ENCODE measurements at places on chromosomes 16 and 17.

- no peak for DNase-seq
Measured at GRCh38 chr17:52106072-52106471, 52.4 kb downstream of the CA10 start.

DNA sequence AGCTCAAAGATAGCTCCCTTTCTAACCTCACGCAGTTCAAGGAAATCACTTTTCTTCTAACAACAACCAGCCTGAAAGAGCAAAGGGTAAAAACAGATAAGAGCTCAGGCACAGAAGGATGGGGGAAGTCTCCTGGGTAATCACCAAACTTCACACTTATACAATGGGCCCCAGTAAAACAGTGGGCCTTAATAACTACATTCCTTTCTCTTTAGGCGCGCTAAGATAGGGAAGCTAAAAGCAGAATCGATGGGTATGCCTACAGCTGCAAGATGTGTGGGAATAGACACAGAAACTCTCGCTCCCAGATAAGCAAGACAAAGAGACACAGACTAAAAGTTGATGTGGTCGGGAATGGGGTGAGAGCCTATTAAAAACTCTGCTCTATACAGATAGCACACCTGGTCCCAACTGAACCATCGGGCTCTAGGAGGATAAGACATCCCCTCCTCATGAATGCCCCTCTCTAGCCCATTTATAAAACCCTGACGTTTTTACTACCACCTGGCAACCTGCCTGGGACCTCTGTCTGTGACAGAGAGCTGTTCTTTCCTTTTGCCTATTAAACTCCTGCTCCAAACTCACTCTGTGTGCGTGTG is 826 bp downstream of the LYZL6 start:
- DNase-seq, result no peak

DNA sequence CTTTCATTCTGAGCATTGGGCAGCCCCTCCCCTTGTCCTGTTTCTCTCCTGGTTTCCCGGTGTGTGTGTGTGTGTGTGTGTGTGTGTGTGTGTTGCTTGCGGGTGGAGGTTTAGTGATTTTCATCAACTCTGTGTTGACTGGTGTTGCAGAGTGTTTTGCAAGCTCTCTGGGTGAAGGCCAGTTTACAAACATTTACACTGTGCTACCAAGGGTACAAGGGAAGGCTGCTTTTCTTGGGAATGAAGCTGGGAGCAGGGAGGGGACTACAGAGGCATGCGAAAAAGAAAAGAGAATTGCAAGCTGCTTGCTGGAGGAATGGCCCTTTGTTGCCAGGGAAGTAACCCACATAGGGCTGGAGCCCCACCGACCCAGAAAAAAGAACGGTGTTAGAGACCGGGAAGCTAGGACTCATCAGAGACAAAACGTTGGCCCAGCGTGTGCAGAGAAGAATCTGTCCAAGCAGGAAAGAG is 29.6 kb downstream of the HS3ST3B1 start:
- DNase-seq, result no peak

- DNase-seq, result no peak
Measured at GRCh38 chr17:43891851-43892646, 15.3 kb downstream of the MPP2 start.

- DNase-seq, result no peak
Measured at GRCh38 chr16:29909391-29909790, 9.1 kb downstream of the ASPHD1 start.

DNA sequence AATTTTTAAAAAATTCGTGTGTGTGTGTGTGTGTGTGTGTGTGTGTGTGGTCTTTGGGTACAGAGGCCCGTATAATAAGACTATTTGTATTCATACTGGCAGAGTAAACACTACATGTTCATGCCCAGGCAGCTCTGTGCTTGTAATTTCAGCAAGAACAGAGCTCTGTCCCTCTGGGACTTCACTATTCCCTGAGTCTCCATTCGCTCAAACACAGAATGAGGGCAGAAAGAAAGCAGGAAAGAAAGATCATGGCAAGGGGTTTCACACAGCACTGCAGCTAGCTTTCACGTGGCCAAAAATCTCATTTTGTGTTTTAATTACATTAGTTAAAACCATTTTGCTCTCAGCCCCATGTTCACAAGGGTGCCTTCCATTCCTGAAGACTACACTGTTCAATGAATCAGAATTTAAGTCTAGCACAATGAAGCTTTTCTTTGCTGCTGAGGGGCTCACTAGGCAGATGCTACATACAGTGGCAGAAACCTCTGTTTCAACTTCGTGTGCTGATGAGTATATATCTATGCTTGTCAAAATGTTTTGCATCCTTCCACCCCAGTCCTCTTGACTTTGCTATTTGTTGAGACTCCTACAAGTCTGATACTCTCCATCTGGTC is 198.4 kb upstream of the C17orf78 start:
- no peak for DNase-seq

DNA sequence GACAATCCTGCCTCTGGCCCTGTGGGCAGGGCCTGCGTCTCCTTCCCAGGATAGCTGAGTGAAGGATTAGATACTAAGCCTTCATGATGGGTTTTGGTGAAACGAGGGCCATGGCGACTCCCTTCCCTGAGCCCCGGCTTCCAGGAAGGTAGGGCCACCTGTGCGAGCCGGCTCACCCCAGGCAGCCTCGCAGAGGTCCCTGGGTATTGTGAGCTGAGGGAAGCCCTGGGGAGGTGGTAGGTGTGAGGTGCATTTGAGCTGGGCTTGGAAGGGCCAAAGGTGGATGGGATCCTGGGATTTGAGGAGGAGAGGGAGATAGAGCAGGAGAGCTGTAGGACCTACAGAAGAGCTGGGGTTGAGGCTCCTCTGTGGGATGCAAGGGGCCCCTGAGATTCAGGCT is 6.5 kb upstream of the P2RX1 start:
- no peak for DNase-seq

DNA sequence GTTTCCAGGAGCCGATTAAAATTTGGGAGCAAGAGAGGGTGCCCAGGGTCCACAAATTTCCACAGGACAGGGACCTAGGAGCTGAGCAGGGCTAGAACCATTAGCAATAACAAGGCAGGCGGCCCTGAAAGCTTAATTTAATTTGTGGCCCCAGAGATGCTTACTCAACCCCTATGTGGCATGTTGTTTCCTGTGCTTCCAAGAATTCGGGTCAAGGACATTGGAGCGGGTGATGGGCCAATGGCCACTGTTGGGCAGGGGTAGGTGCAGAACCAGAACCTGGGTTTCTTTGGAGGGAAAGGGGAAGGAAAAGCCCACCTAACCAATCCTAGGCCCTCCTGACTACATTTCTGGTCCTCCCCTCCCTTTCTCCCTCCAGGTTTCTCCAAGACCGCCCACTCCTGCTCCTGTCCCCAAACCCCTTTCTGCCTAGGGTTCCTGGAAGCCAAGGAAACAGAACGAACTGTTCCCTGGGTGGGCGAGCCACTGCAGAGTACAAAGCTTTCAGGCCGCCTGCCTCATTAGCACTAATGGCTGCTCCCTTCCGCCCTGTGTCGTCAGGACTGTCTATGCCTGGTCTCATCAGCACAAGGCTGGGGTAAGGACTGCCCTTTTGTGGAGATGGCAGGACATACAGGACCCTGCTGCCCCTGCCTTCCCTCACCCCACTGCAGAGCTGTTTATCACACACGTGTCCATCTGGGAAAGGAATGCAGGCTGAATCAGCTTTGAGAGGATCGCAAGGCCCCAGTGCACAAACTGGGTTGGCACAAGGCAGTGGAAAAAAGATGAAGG is 581 bp upstream of the AGRP start:
- DNase-seq, result no peak

GRCh38 chr17:17937201-17937853 is 34.9 kb downstream of the TOM1L2 start:
- no peak for DNase-seq

- DNase-seq, result no peak
Measured at GRCh38 chr17:50329716-50330115, 16.2 kb upstream of the XYLT2 start.

- DNase-seq, result peak; percentile 26
Measured at GRCh38 chr17:43755389-43755875, 3.2 kb downstream of the SOST start.

DNA sequence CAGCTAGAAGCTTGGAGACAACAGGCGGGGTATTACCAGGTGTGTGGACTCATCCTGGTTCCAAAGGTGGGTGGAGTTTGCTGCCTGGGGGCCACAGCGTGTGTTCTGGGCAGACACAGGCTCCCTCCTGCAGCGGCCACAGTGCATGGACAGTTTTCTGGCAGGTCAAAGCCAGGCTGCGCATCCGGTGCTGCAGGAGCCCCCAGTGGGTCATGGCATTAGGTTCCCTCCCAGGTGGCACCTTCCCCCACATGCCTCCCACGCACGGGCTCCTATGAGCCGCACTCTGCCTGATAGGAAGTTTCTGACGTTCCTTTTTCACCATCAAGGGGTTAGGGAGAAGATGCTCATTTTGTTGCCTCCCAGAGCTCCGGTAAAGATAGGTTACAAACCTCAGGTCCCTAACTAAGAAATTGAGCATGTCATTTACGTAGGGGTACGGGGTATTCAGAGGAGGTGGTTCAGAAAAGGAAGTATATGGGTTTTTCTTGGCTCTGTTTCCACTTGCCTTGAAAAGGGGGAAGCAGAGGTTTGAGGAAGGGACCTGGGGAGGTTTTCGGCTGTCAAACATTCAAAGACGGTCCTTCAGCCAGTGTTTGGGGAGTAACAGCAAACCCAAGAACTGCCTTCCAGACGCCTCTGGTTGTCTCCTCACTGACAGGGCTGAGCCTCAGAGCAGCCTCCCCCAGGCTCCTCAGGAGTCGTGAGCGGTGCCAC is 32.7 kb upstream of the NAT9 start:
- DNase-seq, result no peak

- no peak for DNase-seq
Measured at GRCh38 chr16:81539009-81539758, 94.6 kb downstream of the CMIP start.

GRCh38 chr16:56336071-56336688 is 89.2 kb downstream of the AMFR start:
- DNase-seq, result no peak

DNA sequence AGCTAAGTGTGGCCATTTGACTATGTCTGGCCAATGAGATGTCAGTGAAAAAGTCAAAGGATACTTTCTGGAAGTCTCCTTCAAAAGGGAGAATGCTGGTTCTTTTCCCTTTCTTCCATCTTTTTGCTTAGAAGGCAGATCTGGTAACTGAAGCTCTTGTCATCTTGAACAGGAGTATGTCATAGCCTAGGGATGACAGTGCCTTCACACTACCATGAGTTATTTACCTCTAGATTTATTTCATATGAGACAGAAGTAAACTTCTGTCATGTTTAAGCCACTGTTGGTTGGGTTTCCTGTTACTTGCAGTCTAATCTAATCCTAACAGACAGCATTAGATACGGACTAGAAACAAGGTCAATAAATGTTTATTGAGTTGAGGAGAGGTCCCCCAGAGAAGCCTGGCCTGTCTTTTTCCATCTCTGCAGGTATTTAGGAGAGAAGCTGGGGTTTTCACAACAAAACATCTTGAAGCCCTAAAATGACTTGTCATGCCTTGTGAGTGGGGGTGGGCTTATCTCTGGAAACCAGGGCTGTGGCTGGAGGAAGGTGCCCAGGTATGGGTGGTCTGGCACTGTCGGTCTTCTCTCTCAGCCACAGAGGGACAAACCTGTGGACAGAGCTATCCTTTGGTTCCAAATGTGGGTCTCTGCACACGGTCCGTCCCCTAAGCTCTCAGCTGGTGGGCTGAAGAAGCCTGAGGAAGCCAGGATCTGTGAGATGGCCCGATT is 28.5 kb downstream of the TMEM98 start:
- no peak for DNase-seq

GRCh38 chr16:85395207-85395912 is 217.8 kb upstream of the GSE1 start:
- DNase-seq, result no peak

GRCh38 chr17:79669861-79670260 is 59.0 kb upstream of the RBFOX3 start:
- DNase-seq, result no peak

DNA sequence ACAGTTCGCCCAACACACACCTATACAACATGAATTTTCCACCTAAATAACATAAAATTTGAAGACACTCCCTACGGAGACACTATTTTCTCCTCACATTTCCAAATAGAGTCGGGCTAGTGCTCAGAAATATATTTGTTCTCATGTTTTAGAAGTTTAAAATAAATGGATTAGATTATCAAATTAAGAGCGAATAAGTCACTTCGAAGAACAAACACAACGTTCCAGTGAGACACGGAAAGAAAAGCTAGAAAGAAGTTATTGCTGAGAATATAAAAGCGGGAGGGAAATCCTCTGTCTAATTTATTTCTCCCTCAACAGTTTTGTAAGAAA is 2.0 kb upstream of the HS3ST3B1 start:
- DNase-seq, result no peak

GRCh38 chr17:50634915-50635731 is 442 bp downstream of the ABCC3 start:
- no peak for DNase-seq

DNA sequence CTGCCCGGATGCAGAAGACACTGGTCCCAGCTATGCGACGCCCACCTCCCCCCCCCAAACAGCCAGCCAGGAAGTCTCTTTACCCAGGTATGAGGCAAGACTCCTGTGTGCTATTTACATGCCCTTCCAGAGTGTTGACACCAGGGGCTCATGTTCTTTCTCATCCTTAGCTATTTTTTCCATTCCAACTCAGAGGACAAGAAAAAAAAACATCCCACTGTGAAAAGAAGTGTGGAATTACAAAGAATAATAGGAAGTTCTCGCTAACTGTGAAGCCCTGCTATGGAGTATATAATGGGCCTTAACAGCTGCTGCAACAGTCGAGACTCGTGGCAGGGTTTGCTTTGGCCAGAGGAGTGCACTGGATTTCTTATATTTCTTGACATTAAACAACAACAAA is 584.9 kb downstream of the CDH13 start:
- no peak for DNase-seq

GRCh38 chr16:11022002-11022401 is 77.6 kb downstream of the CLEC16A start:
- DNase-seq, result no peak

GRCh38 chr17:80873307-80873951 is 118.2 kb upstream of the CHMP6 start:
- DNase-seq, result no peak

GRCh38 chr17:35586569-35587073 is 501 bp upstream of the AP2B1 start:
- no peak for DNase-seq

GRCh38 chr17:18938692-18939023 is 13.3 kb upstream of the SLC5A10 start:
- no peak for DNase-seq

DNA sequence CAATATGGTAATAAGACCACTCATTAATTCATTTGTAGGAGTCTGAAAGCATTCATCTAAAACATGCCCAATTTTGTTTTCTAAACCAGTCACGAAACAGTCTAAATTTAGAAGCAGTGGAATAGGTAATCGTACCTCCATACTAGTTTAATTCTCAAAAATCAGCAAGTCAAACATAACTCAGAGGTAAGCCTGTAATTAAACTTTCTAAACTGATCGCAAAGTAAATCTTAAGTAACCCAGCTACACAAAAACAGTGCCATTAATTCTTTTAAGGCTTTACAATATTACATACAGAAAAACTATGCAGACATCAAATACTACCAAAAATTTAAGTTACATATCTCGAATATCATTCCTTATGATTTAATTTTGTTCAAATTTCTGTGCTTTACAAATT is 31.4 kb downstream of the YWHAE start:
- DNase-seq, result no peak
